Stimulated activated CD4-positive, alpha-beta T cell treated with anti-CD3 and anti-CD28 coated beads, TNF-alpha, amount 100 ng/mL, for 1 hour (primary cell): ENCODE measurements at places on chromosomes 12 and 14.

GRCh38 chr12:750366-751191 lies 1.8 kb upstream of the WNK1 start:
- no peak for DNase-seq

- no peak for DNase-seq
Measured at GRCh38 chr12:8145754-8146441, 10.9 kb upstream of the ZNF705A start.

GRCh38 chr12:61993734-61994345 lies 266.4 kb upstream of the USP15 start:
- DNase-seq = no peak

DNA sequence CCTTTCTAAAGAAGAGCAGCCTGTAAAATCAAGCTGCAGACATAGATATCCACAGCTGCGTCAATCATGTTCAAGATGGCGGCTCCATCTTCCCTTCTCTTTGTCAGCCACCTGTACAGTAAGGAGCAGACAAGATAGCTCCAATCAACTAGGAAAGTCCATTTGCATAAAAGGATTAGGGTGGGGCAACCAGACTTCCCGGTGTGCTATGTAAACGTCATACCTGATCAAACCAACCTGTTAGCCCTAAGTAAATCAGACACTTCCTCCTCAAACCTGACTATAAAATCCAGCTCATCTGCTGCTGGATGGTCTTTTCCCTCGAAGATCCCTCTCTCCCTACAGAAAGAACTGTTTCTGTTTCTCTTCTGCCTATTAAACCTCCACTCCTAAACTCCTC lies 60.1 kb downstream of the BCAT1 start:
- DNase-seq = no peak

DNA sequence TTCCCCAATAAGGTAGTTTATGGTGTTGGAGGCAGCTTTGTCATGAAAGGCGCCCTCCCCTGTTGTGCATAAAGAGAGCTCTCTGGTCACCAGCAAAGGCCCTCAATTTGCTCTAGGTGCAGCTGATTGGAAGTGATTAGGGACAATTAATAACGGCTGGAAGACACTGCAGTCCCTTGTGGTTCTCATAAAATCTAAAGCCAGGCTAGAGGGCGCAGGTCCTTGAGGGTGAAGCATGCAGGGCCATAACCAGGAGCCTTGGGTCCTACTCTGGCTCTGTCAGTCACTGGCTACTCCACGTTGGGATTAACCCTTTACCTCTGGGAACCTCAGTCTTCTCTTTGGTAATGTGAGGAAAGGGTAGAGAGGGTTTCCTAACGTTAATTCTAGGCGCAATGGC lies 1.9 kb downstream of the DAAM1 start:
- DNase-seq = no peak

GRCh38 chr14:101859538-101859902 lies 98.0 kb downstream of the PPP2R5C start:
- DNase-seq = no peak
